ENCODE measurements at places on chromosomes 3 and 15.

GRCh38 chr3:127000119-127000518 lies 17.2 kb downstream of the PLXNA1 start:
- no peak for DNase-seq

DNA sequence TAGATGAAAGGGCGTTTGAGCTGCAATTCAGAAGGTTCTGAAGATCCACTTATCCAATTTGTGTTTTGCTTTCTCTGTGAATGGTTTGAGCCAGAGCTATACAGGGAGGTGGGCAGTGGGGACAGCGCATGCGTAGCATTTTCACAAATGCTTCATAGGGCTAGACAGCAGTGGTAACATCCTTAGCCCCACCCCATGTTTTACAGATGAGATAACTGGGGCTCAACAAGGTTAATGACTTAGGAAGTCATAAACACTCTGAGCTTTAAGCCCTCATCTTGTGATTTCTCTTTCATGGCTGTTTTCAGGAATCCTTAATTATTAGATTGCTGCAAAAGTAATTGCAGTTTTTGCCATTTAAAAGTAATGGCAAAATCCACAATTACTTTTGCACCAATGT lies 408.7 kb downstream of the IL5RA start:
- DNase-seq, result no peak

DNA sequence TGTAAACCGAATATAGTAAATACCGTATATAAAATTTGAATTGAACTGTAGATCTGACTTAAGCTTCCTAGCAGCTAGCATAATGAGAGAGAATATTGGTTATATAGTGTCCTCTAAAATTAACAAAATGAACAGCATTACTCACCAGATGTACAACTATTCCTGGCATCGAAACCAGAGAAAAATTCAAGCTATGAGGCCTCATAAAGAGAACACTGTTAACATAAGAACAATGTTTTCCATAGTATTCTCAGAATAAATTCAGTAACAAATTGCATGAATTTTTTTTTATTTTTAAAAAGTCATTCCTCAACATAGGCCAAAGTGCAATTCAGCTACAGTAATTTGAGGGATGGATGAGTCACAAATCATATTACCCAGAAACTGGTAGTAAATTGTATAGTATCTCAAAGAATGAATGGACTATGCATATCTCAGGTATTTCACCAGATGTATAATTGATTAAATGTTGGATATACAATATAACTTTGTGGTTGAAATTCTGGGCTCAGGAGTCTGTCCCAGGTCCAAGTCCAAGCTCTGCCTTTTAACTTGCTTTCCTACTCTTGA lies 5.0 kb downstream of the TMEM207 start:
- DNase-seq, result no peak

DNA sequence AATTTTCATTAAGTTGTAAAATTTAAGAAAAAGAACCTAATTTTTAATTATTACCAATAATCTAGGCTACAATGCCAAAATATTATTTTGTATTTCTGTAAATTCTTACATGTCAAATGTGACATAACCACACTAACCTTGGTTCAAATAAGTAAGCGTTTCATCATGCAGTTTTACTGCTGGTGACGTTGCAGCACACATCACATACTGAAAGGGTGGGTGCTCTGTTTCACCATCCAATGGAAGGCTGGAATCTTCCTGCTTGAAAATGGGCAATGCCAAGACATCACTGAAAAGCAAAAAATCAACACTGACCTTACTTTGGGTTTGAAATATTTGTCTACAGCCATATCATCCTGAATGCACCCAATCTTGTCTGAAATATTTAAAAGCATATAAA lies 14.8 kb downstream of the UBP1 start:
- no peak for DNase-seq

DNA sequence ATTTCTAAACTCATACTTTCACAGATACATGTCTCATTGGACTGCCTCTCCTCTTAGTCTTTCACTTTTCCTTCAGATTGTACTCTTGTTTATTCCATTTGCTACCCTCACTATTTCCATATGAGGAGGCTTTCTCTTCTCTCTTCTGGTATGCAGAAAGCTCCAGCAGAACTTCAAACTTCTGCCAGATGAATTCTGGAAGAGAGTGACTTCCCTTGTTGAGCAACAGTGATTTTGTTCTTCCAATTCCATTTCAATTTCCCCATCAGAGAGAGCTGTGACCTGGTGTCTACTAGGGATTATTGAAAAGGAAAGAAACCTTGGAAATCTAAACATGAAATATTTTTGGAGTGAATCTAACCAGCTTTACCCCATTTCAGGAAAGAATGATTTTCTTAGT lies 523.2 kb upstream of the ZNF717 start:
- no peak for DNase-seq

DNA sequence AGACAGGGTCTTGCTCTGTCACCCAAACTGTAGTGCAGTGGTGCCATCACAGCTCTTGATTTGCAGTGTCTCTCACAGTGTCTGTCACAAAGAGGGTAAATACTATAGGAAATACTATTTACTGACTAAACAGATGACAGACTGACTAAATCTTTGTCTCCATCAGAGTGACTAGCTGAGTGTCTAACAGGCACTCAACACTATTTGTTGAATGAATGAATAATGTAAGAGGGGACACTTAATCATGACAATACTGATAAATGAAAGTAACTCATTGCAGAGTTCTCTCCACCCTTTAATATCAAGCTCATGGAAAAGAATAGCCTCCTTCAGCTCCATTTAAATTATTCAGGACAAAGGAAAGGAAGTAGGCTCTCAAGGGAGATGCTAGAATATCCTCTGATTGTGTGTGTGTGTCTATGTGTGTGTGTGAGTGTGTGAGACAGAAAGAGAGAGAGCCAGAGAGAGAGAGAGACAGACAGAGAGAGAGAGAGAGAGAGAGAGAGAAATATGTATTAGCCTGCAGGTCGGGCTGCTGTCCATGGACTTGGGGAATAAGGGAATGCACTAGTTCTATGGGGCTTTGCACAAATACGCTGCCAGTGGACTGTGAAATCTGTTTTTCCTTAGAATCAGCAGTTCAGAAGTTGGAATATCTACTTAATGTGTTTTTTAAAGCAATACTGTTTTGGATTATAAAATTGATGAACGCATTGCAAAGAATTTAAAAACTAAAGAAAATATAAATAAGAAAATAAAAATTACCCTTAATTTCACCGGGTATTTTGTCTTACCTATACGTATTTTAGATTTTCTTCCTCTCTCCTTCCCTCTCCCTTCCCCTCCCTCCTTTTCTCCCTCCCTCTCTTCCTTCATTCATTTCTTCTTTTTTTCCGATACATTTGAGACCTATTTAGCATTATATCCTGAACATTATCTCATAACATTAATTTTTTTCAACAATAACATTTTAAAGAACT lies 132.9 kb upstream of the LRIG1 start:
- no peak for DNase-seq

GRCh38 chr3:186162221-186162620 lies 53.3 kb upstream of the ETV5 start:
- DNase-seq, result peak; percentile 42

- no peak for DNase-seq
These were observed 187.9 kb downstream of the NFKBIZ start for GRCh38 chr3:102037209-102037608.

DNA sequence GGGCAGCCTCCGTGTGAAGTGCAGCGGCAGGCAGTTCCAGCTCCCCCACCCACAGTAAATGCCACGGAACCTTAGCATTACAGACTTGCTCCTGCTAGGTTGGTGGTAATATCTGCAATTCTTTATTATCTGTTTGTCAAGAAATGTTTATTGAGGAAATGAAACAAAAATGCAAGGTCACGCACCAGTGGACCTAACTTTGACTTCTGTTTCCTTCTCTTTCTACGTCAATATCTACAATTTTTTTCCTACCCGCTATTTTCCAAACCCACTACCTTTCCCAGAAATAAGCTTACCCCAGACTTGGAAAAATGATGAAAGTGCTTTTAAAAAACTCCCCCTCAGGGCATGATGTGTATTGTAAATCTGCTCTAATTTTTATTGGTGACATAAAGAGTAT lies 18.9 kb downstream of the ILDR1 start:
- DNase-seq, result peak; percentile 10

GRCh38 chr15:68983961-68984481 lies 30.5 kb upstream of the NOX5 start:
- DNase-seq, result no peak

- DNase-seq, result no peak
These were observed 5.1 kb downstream of the PHLDB2 start for GRCh38 chr3:111863942-111864694.

GRCh38 chr3:143699424-143699823 lies 148.8 kb downstream of the SLC9A9 start:
- no peak for DNase-seq

DNA sequence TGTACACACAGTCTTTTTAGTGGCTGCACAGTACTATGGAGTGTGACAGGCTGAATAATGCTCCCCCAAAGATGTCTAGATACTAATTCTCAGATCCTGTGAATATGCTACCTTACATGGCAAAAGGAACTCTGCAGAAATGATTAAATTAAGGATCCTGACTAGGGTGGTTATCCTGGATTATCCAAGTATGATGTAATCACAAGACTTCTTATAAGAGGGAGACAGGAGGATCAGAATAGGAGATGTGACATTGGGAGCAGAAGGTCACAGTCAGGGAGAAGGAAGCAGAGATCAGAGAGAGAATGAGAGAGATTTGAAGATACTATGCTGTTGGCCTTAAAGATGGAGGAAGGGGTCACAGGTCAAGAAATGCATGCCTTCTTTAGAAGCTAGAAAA lies 34.5 kb downstream of the GABPB1 start:
- no peak for DNase-seq

DNA sequence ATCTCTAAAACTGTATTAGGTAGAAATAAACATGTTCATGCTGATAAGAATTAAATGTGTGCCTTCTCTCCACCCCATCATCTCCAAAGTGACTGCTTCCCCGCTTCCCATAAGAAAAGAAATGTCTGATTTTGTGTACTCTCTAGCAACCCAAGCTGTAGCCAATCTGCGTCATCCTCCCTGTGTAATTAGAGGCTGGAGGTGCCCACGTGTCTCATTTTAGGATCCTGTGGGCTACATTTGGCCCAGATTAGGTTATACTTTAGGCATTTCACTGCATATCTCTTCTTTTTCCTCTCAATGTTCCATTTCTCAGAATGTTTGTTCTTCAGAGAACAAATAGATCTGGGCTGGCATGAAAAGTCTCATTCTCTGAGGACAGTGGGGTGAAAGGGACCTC lies 19.3 kb upstream of the ZNF148 start:
- no peak for DNase-seq

DNA sequence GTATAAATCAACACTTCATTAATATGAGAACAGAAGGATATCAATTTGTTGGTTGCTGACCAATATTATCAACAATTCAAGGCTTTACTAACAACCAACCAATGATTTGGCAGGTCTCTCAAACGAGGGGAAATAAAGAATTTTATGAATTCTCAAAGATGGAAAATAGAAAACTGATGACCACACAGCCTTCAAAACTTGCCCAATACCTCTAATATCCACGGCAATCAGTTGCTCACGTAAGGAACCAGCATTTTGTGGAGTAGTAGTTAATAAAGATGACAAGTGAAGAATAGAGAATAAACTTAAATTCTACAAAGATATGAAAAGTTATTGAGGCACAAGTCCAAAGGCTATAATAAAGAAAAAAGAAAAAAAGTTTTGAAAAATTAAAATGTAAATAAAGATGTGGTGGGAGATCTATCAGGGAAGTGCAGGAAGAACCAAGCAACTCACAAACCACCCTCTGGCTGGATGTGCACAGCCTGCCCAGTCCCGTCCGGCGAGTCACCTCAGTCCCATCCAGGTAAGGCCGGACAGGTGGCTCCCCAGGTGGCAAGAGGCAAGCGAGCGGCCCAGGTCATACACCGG lies 808 bp downstream of the GK5 start:
- DNase-seq, result no peak

DNA sequence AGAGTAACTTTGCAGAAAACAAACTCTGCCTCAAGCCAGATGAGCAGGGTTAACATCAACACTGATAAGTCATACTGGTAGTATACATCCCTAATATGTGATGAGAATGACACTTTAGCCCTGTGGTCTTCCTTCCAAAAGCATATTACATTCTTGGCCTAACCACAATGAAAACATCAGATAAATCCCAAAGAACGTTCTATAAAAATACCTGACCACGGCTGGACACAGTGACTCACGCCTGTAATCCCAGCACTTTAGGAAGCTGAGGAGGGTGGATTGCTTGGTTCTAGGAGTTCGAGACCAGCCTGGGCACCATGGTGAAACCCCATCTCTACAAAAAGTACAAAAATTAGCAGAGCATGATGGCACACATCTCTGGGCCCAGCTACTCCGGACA lies 4.7 kb downstream of the TMCC1 start:
- no peak for DNase-seq

GRCh38 chr3:14463330-14464140 lies 61.1 kb downstream of the SLC6A6 start:
- no peak for DNase-seq

All from vagina (tissue), 2 donors.